ENCODE measurements at places on chromosomes 7 and 10.

DNA sequence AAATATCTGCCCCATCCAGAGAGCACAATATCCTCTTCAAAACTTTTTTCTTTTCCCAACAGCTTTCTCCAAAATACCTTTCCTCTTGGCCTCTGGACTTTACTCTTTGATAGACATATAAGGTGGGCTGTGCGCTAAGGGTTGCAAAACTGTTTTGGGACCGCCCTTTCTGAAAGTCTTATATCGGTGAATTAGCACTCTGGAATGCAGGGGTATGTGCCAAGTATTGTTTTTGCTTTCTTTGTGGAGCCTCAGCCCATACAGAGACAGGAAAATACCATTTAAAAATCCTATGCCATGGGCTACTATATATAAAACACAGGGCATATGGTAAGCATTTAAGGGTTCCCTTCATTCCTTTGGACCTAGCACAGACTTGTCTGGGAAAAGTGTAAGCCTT is 37.7 kb downstream of the PPP1R17 start:
- DNase-seq, result no peak

DNA sequence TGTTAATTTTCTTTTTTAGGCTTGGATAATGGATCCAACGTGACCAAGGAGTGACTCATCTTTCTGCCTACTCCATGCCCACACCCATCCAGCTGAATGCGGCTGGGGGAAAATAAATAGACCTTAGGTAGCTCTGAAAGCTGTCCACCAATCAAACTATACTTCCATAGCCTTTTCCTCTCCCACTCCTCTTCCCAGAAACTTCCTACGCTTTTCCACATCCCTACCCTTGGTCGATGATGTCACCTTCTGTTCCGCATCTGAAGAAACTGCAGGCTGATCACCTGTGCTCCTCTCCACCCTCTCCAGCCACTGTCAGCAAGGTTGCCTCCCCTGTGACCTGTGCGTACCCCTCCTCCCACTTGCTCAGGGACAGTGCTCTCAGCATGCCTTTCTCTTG is 359.8 kb upstream of the KLF6 start:
- DNase-seq, result no peak

- DNase-seq, result no peak
These were observed 159.6 kb downstream of the SLC16A9 start for GRCh38 chr10:59550061-59550460.

GRCh38 chr7:7231000-7231399 is 48.7 kb downstream of the C1GALT1 start:
- no peak for DNase-seq

DNA sequence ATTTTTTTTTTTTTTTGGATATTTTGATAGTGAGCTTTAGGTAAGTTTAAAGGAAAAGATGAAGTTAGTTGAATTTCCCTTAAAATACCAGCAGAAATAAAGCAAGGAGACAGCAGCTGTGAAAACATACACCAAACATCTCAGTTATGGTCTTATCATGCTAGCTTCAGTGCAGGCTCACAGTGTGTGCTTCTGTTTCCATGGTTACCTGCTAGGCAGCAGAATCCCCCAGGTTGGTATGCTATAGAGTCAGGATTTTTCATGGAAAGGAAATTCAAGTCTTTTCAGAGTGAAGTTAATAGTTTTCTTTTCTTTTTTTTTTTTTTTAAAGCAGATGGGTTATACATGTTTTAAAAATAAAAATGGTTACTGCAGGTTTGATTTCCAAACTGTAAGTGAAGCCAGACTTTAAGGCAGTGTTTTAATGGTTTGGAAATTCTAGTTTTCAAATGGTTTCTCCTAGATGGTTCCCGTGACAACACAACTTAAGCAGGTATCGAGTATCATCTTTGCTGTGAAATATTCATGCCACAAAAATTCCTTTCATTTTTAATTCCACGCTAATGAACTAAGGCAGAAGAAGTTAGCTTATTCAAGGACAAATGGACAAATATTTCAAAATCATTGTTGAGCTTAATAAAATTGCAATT is 230.9 kb downstream of the BICC1 start:
- no peak for DNase-seq

DNA sequence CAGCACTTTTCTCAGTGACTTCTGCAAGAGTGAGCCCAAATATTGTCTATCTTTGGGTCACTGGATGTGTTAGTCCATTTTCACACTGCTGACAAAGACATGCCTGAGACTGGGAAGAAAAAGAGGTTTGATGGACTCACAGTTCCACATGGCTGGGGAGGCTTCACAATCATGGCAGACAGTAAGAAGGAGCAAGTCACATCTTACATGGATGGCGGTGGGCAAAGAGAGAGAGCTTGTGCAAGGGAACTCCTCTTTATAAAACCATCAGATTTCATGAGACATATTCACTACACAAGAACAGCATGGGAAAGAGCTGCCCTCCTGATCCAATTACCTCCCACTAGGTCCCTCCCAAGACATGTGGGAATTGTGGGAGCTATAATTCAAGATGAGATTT is 6.1 kb upstream of the HSPA12A start:
- no peak for DNase-seq

- no peak for DNase-seq
These were observed 478.6 kb downstream of the LRMDA start for GRCh38 chr10:75910032-75910431.

GRCh38 chr7:111261496-111261895 is 170.6 kb downstream of the LRRN3 start:
- DNase-seq, result no peak

- no peak for DNase-seq
These were observed 957.0 kb downstream of the LRMDA start for GRCh38 chr10:76388321-76389023.

DNA sequence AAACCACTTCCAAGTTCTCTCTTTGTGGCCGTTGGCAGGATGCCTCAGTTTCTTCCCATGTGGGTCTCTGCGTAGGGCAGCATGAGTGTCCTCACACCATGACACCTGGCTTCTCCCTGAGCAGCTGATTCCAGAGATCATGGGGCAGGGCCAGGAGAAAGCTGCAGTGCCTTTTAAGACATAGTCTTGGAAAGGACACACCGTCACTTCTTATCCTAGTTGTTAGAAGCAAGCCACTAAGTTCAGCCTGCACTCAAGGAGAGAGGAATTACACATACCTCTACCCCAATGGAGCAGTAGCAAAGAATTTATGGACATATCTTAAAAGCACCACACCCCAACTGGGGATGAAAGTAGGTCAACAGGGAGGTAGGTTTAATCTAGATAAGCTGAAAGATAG is 16.4 kb downstream of the NODAL start:
- DNase-seq, result no peak

GRCh38 chr10:74213571-74214162 is 62.6 kb downstream of the ADK start:
- no peak for DNase-seq

DNA sequence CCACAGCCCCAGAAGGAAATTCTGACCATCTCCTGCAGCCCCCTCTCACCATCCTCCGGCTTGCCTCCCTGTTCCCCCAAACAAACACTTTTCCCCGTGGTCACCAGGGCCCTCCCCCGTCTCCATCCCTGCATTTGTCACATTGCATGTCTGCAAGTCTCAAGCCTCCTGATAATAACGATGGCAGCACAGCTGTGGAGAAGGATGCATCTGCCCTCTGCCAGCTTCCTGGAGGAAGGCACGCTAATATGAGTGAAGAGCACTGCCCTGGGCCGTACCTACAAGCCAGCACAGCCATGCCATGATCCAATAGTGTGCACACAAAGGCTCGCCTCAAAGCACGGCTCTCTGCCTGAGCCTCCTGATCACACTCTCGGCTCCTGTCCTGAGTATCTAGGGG is 98.5 kb downstream of the SLIT1 start:
- DNase-seq, result no peak

GRCh38 chr10:47034441-47035051 is 123.3 kb downstream of the PTPN20 start:
- no peak for DNase-seq

- no peak for DNase-seq
These were observed 12.2 kb upstream of the TMEM243 start for GRCh38 chr7:87231711-87232110.

DNA sequence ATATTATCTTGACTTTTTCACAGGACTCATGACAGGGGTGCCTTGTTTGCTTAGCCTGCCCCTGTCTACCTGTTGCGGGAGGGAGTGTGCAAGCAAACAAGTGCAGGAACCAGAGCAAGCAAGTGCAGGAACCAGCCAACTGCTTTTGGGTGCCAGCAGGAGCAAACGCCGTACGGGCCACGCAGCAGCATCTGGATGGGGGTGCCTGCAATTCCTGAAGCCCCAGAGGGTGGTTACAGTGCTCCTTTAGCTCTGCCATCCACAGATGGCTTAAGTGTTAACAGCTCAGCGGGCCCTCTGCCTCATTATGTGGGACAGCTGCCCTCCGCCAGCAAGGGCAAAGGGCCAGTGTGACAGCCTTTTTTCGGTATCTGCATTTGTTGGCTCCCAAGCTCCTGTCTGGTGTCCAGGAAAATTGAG is 83.5 kb downstream of the MICU1 start:
- DNase-seq, result no peak

DNA sequence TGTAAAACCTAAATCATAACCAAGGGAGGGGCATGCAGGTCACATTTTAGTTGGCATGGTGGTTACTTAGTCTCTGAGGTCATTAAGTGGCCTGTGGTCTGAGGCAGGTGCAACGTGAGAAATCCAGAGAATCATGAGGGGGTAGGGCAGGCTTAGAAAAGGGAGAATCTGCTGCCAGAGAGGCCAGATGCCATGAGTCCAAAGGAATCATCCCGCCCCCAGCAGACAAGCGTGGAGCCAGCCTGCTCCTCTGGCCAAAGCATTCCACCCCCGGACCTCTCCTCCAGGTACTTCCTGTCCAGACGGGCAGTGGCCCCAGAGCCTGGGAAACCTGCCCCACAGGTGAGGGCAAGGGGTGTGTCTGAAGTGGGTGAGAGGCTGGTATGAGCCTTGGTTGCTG is 196.4 kb upstream of the ZNF32 start:
- DNase-seq, result no peak

DNA sequence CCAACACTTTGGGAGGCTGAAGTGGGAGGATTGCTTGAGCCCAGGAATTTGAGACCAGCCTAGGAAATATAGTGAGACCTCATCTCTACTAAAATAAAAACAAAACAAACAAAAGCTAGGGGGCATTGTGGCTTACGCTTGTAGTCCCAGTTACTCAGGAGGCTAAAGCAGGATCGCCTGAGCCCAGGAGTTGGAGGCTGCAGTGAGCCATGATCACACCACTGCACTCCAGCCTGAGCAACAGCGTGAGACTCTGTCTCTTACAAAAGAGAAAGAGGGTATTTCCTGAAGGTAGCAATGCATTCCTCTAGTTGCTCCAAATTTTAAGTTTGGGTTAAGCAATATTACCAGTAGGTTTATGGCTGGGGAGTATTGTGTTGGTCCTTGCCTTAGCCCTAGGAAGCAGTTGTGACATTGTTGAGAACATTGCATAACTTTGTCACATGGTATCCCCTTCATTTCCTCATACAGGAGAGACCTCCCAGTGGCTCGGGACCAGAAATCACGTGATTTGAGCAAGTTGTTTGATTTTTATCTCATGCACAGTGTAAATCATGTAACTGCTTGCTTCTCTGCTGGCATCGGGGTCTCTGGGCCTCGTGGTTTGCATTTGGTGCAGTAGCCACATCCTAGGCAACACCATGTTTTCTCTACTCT is 23.3 kb upstream of the SMARCD3 start:
- no peak for DNase-seq

Measured in NCI-H1048 (cell line).